ENCODE measurements at places on chromosomes 12 and 14.

GRCh38 chr14:72675126-72675525 lies 218.8 kb downstream of the DPF3 start:
- peak; percentile 1 for DNase-seq

- DNase-seq = no peak
Observed at GRCh38 chr12:26416550-26416949, 221.2 kb downstream of the SSPN start.

DNA sequence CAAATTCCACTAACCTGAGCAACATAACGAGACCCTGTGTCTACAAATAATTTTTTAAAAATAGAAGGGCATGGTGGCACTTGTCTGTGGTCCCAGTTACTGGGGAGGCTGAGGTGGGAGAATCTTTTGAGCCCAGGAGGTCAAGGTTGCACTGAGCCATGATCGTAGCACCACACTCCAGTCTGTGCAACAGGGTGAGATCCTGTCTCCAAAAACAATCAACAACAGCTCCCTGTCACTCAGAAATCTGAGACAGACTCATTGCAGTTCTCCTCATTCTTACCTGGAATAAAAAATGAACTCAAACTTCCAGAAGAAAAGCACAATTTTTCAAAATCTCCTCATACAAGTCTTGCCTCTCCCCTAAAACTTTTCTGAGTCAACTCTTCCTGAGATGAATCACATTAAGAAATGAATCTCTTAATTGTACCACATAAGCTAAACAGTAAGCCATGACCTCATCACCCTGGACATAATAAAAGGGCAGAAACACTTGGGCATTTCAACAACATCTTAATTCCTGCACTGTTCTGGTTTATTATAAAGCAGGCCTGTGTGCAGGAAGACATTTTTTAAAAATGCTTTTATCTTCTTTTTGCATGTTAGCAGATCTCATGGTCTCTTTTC lies 214.3 kb upstream of the CDKN3 start:
- DNase-seq = no peak

DNA sequence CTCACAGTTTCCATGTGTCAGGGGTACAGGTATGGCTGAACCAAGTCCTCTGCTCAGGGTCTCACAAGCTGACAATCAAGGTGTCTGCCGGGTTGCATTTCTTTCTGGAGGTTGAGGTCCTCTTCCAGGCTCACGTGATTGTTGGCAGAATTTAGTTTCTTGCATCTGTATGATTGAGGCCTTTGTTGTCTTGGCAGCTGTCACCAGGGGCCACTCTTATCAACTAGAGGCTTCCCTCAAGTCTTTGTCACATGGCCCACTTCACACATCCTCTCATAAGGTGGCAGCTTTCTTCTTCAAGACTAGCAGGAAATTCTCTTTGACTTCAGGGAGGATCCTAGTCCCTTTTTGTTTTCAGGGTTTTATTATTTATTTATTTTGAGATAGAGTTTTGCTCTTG lies 46.0 kb upstream of the FOS start:
- peak; percentile 29 for DNase-seq

GRCh38 chr12:49806321-49806813 lies 21.8 kb downstream of the NCKAP5L start:
- no peak for DNase-seq

DNA sequence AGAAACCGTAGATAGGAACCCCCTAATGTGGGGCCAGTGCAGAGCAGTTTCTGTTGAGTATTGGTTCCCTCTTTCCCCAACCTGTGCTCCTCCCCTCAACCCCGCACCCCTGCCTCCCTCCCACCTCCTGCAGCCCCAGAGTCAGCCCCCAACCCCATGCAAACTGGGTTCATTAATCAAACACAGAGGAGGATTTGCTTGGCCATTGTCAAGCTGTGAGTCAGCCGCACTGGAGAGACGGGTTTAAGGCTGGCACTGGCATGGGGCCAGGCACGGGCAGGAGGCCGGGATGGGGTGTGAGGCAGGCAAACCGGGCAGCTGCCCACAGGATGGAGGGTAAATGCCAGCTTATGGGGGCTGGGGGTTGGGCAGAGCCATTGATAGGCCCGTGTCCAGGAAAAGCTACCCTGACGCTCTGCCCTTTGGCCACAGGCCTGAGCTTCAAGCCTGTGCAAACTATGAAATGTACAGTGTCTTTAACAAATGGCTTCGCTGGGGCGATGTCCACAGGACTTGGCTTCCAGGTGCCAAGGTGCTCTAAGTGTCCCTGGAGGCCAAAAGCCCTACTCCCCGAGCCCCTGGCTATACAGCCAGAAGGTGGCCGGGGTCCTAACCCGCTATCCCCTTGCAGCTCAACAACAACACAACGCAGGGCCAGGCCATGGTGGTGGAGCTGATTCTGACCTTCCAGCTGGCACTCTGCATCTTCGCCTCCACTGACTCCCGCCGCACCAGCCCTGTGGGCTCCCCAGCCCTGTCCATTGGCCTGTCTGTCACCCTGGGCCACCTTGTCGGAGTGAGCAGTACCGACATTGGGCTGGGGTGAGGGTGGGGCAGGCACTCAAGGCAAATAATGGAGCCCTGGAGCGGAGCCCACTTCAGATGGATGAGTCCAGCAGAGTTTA lies 1.4 kb downstream of the AQP5 start:
- DNase-seq = no peak

GRCh38 chr14:78524196-78524595 lies 354.0 kb downstream of the NRXN3 start:
- DNase-seq = no peak

GRCh38 chr12:103442822-103443221 lies 52.9 kb downstream of the C12orf42 start:
- no peak for DNase-seq

DNA sequence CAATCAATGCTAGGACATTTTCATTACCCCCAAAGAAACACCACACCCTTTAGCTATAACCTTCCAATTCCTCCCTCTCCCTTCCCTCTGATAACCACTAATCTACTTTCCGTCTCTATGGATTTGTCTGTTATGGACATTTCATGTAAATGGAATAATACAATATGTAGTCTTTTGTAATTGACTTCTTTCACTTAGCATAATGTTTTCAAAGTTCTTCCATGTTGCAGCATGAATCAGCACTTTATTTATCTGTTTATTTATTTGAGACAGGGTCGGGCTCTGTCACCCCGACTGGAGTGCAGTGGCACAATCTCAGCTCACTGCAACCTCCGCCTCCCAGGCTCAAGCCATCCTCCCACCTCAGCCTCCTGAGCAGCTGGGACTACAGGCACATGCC lies 1.2 kb upstream of the RBM19 start:
- DNase-seq = no peak

DNA sequence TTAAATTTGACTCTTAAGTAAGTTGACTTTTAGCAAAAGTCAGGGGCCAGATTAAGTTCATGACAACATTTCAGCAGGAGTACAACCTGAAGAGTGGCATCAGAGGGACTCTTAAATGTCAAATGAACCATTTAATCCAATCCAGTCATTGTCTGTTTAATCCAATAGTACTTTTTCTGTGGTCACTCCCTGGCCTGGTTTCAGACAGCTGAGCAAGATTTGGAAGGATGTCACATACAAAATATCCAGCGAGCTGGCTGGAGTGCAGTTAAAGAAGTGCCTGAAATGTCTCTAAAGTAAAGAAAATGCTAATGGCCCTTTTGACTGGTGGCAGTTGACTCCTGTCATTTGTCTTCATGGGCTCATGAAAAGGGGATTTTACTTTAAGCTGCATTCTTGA lies 1082.1 kb downstream of the AACS start:
- no peak for DNase-seq

DNA sequence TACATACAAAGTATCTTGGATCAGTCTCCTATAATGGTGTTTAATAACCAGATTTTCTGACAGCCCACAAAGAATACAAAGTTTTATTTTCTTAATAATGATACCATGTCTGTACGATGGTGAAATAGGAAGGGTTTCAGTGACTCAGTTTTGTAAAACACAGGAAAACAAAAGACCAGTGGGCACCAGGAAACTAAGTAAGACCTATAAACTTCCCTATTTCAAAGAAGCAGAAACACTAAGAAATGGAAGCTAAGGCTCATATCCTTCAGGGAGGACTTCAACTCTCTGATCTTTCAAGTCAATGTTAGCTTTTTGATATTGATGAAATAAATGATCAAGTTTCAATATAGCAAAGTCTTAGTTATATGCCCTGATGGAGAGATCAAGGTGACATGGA lies 196.0 kb downstream of the DUSP6 start:
- no peak for DNase-seq

DNA sequence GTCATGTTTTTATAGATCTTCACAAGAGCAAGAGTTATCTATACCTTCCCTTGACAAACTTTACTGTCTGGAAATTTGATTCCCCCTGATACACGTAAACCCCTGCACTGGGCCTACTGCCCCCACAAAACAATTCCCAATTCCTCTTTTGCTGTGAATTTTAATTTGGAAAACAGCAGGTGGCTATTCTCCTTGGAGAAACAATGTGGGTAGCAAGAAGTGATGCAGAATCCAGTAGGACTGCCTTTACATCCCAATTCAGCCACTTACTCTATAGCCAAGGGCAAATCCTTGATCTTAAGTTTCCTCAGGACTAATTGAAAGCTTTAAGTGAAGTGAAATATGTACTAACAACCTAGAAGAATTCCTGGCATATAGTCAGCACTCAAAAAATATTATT lies 129.3 kb downstream of the ACSS3 start:
- DNase-seq = no peak

DNA sequence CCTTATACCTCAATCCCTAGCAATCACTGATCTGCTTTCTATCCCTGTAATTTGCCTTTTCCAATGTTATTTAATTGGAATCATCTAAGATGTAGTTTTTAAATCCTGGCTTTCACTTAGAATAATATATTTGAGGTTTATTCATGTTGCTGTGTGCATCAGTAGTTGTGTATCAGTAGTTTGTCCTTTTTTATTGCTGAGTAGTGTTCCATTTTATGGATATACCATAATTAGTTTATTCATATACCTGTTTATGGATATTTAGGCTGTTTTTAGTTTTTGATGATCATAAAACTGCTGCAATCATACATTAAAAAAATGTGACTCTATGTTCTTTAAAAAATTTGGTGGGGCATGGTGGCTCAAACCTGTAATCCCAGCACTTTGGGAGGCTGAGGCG lies 43.7 kb downstream of the FUT8 start:
- DNase-seq = no peak

DNA sequence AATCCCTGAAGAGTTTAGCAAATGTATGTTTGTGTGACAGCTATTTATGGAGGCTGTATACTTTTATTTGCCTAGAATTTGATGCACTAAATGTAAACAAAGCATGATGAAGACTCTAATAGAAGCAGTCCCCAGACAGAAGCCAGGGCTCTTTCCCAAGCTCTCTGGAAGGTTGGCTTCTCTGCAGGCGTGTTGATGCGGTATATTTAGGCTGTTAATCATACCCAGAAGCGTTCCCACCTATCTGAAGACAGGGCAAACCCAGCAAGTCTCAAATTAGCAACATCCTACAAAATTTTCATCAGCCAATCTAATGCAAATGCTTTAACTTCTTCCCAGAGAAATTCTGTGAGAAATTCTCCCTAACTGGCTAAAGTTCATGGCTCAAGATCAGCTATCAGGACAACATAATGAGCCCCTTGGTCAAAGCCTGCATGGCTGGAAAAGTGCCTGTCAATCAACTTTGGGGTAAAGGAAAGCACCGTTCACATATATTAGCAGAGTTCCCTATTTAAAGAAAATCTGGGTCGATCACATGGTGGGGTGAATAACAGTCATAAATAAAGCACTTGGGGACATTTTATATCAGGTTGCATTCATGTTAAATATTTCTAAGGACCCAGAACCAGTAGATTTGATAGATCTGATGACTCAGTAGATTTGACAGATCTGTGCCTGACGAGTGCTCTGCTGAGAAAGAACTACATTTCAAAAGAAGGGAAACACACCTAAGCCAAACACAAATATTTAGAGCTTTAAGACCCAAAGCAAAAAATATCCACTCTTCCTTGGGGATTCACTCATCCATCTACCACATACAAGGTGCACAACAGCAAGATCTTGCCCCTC lies 46.6 kb downstream of the KSR2 start:
- no peak for DNase-seq

DNA sequence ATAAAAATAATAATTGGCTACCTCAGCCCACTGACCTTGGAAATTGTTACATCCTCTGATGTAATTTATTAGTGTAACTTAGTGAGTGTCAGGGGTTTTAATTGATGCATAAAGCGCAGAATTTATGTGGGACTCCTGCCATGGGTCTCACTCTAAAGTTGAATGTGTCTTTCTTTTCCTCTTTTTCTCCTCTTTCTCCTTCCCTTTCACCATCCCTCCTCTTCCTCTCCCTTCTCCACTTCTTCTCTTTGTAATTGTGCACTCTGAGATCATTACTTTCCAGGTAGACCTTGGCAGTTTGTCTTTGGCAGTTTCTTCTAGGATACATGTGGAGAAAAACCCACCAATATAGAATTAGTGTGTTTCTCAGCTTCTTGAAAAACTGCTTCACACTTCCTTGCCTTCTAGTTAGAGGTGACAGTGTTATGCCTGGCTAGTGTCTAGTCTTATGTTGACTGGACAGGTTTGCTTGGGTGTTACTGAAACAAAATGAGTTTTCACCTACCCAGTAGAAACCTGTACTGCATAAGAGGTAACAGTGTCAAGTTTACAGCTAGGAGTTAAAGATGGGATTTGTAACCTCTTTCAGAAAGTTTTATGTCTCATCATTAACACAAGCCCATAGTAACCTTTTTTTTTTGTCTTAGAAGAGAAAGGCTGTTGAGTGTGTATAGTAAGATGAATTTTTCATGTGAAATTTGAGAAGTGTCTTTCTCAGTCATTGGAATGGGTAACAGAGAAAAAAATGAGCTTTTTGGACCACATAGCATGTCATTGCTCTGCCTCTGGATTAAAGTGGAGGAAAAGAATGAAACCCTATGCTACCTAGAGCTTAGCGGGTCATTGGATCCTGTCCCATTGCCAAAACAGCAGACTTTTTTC lies 18.6 kb downstream of the PELI2 start:
- DNase-seq = no peak

GRCh38 chr12:95319694-95320331 lies 102.2 kb downstream of the VEZT start:
- DNase-seq = no peak

GRCh38 chr12:57993030-57993429 lies 51.7 kb downstream of the ATP23 start:
- no peak for DNase-seq

GRCh38 chr12:115163710-115164109 lies 479.7 kb upstream of the TBX3 start:
- DNase-seq = no peak

DNA sequence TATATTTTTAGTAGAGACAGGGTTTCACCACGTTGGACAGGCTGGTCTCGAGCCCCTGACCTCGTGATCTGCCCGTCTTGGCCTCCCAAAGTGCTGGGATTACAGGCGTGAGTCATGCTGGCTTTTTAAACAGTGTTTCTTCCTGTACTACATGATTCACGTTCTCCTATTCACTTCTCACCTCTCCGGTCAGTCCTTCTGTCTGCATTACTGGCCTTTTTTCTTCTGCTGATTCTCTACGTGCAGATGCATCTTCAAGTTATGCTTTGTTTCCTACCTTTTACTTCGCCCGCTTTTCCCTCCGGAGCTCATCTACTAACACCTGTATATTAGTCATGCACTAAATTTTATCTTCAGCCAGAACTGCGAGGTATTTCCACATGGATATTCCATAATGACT lies 296.2 kb upstream of the FLRT2 start:
- no peak for DNase-seq

GRCh38 chr12:5166976-5167375 lies 123.3 kb downstream of the KCNA5 start:
- DNase-seq = no peak
